Activated naive CD4-positive, alpha-beta T cell treated with Interleukin-2 at 50 U/mL for 16 hours (primary cell): ENCODE measurements at places on chromosomes 1 and 21.
A peak's percentile ranks its signal among the peaks of the same experiment; 100 is the strongest.

GRCh38 chr1:5256793-5257192 lies 602.4 kb downstream of the AJAP1 start:
- no peak for DNase-seq

- DNase-seq = no peak
Observed at GRCh38 chr1:171969813-171970212, 128.5 kb downstream of the DNM3 start.

- no peak for DNase-seq
Observed at GRCh38 chr21:39688010-39688409, 57.0 kb upstream of the IGSF5 start.

DNA sequence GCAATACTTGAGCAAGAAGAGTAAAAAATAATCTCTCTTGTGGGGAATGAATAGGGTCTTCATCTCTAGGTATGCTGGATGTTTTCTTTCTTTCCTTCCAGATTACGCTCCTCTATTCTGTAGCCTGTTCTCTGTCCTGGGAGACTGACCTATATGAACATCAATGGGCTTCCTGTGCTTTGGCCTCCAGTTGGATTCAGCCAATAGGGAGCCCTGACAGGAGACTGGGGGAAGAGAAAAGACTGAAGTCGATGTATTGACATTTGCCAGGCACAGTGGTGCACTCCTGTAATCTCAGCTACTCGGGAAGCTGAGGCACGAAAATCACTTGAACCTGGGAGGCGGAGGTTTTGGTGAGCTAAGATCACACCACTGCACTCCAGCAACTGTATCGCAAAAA lies 17.6 kb downstream of the SEMA6C start:
- no peak for DNase-seq

DNA sequence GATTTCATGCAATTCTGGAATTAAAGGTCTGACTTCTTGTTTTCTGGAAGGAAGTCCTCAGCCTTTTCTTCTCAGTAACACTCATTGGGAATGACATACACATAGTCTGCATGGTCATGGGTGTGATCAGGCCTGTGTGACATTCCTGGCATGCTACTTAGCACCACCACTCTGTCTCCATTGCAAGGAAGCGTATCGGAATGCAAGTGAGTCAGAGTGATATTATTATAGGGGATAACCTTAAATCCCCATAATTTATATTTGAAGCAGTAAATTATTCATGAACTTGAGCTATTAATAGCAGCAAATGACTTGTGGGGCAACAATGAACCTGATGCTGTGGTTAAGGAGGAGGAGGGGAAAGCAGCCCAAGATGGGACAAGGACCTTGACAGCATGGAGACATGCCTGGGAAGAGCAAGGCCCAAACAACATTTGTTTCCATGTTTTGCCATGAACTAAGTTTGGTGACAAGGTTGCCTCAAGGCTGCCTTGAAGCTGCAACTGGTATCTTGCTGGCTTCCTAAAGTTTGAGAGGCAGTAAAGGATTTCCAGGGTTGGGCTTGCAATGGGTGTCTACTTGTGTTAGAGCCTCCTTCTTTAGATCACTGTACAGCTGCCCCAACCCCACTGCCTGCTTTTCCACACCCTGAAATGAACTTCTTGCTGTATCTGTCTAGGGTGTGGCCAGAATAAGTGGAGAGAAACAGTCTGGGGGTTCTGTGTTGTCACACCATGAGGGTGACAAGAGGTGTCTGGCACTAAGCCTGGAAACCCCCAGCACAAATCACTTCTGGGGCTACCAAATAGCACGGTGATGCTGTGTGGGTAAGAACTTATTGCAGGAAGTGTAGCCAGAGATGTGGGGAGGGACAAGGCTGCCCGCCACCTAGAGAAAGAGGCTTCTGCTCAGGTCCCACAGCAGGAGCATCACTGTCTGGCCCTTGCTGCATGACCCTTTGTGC lies 4.6 kb downstream of the MAB21L3 start:
- no peak for DNase-seq

DNA sequence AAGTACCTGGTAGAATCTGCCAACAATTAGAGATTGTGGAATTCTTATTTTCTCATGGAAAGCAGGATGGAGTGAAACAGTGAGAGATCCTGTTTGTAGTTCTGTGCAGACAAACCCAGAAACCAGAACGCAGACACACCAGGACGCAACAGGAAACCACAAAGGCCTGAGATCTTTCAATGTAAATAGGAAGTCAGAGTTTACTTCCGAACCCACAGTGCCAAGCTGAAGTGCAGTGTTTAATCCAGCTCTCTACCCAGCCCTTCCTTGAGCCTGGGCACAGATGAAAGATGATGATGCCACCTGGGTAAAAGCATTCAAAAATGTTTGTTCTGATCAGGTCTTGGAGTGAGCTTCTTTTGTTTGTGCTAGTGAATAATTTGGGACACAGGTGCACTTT lies 244.2 kb upstream of the HOOK1 start:
- peak; percentile 3 for DNase-seq

- DNase-seq = no peak
Observed at GRCh38 chr1:183301239-183301638, 115.2 kb downstream of the LAMC2 start.

DNA sequence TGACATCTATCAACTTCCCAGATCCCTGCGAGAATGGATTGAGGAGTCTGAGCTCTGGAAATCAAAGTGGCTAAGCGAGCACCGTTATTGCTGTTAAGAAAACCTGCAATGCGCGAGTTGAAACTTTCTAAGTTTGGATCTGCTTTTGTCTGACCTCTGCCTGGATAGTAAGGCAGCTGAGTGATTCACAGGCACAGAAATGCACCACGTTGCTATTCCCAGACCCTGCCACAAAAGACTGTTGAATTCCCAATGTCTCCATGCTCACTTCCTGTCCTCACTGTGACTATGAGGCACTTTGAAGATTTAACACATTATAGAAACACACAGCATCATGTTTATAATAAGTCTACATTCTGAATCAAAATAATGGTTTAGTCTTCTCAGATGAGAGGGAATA lies 27.1 kb upstream of the CNIH3 start:
- no peak for DNase-seq

GRCh38 chr1:85467036-85467435 lies 2.1 kb upstream of the DDAH1 start:
- no peak for DNase-seq

DNA sequence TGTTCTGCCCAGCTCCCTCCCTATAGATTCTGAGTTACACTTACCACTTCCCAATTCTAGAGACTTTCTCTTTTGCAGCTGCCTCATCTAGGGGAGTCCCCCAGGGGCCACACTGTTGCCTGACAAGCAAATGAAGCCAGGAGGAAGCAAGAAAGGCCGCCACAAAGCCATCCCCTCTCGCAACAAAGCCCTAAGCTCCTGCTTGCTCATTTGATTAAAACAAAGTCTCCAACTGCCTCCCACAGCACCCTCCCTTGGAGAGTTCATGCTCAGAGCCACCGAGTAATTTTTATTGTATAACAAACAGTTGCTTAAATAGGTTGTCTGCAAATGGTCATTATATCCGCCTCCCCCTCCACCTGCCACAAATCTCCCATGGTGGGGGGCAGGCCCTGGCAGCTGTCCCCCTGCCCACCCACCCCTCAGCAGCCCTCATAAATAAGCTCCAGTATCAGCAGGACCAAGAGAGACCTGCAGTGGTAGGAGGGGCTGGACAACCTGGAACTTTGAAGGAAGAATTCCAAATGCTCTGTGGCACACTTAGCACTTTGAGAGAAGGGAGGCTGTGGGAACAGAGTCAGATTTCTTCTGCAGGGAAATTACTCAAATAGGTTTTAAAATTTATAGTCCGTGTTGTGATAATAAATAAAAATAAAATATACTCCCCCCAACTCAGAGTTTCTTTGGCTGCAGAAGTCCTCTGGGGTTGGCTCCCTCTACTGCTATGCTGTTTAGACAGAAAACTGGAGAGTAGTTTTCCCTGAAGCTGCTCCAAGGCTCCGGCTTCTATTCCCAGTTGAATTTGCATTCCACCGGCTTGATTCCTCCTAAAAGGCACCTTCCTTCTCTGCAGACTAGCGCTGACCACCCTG lies 237.5 kb downstream of the TTLL7 start:
- DNase-seq = no peak

GRCh38 chr1:173329726-173330125 lies 122.6 kb upstream of the TNFSF4 start:
- no peak for DNase-seq

- no peak for DNase-seq
Observed at GRCh38 chr1:76418531-76418930, 344.0 kb downstream of the ST6GALNAC3 start.
